ENCODE measurements at places on chromosomes 12 and 14. TPM values are rescaled to one million over a fixed set of nuclear protein-coding genes. Genes with fewer than 3 reads are reported as not detected.

- no peak overlapping the region for H3K27ac ChIP-seq
- no peak for DNase-seq
- no peaks in the 10 kb centered on the region for H3K36me3 ChIP-seq
Observed at GRCh38 chr12:67263471-67263870, 5.7 kb upstream of the CAND1 start.

The RASSF8 gene
- 26.5 TPM for total RNA-seq

DNA sequence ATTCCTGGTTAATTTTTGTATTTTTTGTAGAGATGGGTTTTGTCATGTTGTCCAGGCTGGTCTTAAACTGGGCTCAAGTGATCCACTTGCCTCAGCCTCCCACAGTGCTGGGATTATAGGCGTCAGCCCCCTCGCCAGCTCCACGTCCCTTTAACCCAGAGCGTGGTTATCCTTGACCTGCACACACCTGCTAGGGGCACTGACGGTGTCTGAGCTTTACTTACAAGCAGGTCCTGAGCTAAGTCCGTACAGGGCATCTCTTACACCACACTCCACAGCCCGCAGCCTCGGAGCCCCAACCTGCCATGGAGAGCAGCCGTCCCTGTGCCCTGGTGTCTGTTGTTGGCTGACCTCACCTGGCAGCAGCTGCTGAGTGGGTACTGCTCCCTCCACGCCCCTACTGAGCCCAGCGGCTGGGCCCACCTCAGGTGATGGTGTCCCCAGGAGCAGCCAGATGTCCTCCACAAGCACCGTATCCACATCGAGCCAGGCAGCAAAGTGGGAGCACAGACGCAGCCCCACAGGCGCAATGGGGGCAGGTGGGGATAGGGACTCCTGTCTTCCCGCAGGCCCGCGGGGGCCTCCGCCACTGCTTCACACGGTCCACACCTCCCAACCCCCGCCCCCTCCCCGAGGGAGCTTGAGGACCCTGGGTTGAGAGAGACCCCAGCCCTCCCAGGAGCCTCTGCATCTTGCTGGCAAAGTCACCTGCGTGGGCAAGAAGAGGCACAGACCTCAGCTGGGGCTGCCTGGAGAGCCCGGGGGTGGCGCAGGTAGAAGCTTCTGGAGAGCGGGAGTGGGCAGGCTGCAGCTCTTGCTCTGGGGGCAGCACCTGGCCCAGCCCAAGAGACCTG, 325.4 kb upstream of the SFSWAP start:
- H3K4me1 ChIP-seq = no peaks in the 10 kb centered on the region
- DNase-seq = no peak

The EFS gene
- total RNA-seq = not detected

The CTDSP2 gene
- total RNA-seq = 102 TPM

The FANCM gene
- 9.9 TPM for total RNA-seq

- H3K36me3 ChIP-seq = no peaks in the 10 kb centered on the region
- no peaks in the 10 kb centered on the region for H3K27me3 ChIP-seq
- H3K4me3 ChIP-seq = no peak overlapping the region
- no peak for DNase-seq
- H3K27ac ChIP-seq = no peak overlapping the region
Observed at GRCh38 chr14:90303473-90303872, 28.3 kb downstream of the NRDE2 start.

The CLEC2B gene
- total RNA-seq = 3.9 TPM

The ANKS1B gene
- total RNA-seq = not detected

The APAF1 gene
- 12.8 TPM for total RNA-seq

- 0 out of 2 replicates have a peak overlapping the region, but pooled peaks have one; percentile 23 for H3K27ac ChIP-seq
- no peaks in the 10 kb centered on the region for H3K27me3 ChIP-seq
- no peak overlapping the region for H3K4me3 ChIP-seq
- no peak for DNase-seq
- H3K36me3 ChIP-seq = no peaks in the 10 kb centered on the region
Observed at GRCh38 chr12:53223389-53224060, 8.5 kb downstream of the RARG start.

DNA sequence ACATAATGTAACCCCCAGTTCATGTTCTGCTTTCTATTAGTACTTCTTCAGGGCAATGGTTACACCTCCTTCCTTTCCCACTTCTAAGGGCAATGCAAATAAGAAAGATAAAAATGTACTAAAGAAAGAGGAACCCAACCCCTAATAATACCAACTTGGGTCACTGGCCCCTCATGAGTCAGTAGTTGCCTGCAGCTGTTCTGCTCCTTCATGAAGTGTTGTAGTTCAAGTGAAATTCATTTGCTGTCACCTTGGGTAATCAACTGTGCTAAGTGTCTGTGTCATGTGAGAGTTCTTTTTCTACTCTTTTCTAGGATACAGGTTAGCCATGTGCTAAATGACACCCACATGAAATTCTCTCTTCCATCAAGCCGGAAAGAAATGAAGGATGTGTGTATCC, 91.8 kb downstream of the PLXNC1 start:
- no peak overlapping the region for H3K4me3 ChIP-seq
- no peak for DNase-seq
- H3K4me1 ChIP-seq = no peaks in the 10 kb centered on the region
- H3K27me3 ChIP-seq = peaks cover 79% of the 10 kb centered on the region

GRCh38 chr14:69910871-69911270, 31.7 kb downstream of the SMOC1 start:
- peaks cover 21% of the 10 kb centered on the region for H3K27me3 ChIP-seq
- no peak for DNase-seq
- H3K27ac ChIP-seq = no peak overlapping the region
- H3K4me3 ChIP-seq = no peak overlapping the region
- H3K36me3 ChIP-seq = no peaks in the 10 kb centered on the region

GRCh38 chr14:30584058-30584630, 25.2 kb downstream of the G2E3 start:
- H3K4me3 ChIP-seq = no peak overlapping the region
- H3K4me1 ChIP-seq = no peaks in the 10 kb centered on the region
- H3K27me3 ChIP-seq = no peaks in the 10 kb centered on the region
- no peak overlapping the region for H3K27ac ChIP-seq
- no peaks in the 10 kb centered on the region for H3K36me3 ChIP-seq
- DNase-seq = no peak

The POLR3B gene
- total RNA-seq = 12.9 TPM

- no peaks in the 10 kb centered on the region for H3K4me1 ChIP-seq
- H3K27me3 ChIP-seq = no peaks in the 10 kb centered on the region
- no peak overlapping the region for H3K4me3 ChIP-seq
- H3K36me3 ChIP-seq = no peaks in the 10 kb centered on the region
- DNase-seq = no peak
- H3K27ac ChIP-seq = no peak overlapping the region
Observed at GRCh38 chr12:85457016-85457415, 177.0 kb downstream of the ALX1 start.

The OTOGL gene
- not detected for total RNA-seq

Measured in PC-9 (cell line).